Stimulated activated naive B cell treated with anti-CD40 and anti-IgM and Interleukin-4, amounts not matched to agents 10 μg/mL and 1 μg/mL and 100 μg/mL, for 72 hours (primary cell): ENCODE measurements at places on chromosomes 11 and 22.

- DNase-seq, result no peak
Measured at GRCh38 chr11:2136209-2136951, 2.8 kb downstream of the IGF2 start.

DNA sequence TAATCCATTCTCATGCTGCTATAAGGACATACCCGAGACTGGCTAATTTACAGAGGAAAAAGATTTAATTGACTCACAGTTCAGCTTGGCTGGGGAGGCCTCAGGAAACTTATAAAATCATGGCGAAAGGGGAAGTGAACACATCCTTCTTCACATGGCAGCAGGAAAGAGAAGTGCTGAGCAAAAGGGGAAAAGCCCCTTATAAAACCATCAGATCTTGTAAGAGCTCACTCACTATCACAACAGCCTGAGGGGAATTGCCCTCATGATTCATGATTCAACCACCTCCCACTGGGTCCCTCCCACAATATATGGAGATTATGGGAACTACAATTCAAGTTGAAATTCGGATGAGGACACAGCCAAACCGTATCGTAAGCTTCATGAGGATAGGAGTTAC is 3.8 kb upstream of the CYB5R2 start:
- DNase-seq, result no peak

DNA sequence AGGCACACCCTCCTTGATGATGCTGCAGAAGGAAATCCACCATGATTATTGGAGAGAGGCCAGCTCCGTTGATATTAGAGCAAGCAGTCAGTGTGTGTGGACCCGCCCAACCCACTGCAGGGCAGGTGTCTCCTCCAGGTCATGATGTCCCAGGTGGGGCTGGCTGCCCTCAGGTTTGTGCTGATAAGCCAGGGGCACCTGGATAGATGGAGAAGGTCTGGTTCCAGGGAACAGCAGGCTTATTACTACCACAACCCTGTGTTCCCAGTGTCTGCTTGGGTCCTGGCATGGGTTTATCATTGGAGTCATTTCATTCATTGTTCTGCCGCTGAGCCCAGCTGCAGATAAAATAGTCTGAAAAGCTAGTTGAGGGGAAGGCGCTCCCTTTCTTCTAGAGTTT is 181.1 kb upstream of the NECTIN1 start:
- DNase-seq, result no peak

- DNase-seq, result no peak
Measured at GRCh38 chr22:45631841-45632238, 39.8 kb upstream of the ATXN10 start.

DNA sequence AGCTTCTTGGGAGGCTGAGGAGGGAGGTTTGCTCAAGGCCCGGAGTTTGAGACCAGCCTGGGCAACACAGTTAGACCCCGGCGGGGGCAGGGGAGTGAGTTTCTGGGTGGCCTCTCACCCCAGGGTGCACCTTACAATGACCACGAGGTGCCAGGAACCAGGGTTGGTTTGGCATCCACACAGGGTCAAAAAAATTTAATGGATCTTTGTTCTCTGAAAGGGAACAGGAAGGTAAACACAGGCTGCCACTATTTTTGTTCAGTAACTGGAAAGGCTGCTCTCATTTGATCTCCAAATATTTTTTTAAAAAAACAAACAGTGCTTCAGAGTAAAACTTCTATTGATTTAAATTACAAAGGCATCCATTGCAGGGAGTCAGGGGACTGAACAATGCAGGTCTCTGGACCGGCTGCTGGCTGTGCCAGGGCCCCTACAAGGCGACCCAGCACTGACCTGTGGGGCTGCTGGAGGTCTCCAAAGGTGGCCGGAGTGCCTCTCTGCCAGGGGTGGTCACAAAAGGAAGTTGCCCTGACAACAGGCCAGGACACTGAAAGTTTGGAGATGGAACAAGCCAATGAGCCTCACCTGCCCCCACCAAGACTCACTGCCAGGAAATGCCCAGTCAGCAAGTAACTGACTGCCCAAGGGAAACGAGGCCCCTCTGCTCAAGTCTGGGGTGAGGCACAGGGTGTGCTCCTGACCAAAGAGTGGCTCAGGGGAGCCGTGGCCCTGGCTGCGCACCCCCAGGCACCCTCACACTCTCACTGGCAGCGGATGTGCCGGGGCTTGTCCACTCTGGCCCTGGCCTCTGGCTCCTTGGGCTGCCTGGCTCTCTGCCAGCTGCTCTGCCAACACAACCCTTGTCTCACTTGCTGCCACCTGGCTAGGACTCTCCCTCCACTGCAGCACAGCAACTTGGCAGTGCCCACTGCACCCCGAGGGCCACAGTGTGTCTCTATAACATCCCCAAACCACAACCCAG is 51.8 kb downstream of the ARFGAP3 start:
- no peak for DNase-seq

DNA sequence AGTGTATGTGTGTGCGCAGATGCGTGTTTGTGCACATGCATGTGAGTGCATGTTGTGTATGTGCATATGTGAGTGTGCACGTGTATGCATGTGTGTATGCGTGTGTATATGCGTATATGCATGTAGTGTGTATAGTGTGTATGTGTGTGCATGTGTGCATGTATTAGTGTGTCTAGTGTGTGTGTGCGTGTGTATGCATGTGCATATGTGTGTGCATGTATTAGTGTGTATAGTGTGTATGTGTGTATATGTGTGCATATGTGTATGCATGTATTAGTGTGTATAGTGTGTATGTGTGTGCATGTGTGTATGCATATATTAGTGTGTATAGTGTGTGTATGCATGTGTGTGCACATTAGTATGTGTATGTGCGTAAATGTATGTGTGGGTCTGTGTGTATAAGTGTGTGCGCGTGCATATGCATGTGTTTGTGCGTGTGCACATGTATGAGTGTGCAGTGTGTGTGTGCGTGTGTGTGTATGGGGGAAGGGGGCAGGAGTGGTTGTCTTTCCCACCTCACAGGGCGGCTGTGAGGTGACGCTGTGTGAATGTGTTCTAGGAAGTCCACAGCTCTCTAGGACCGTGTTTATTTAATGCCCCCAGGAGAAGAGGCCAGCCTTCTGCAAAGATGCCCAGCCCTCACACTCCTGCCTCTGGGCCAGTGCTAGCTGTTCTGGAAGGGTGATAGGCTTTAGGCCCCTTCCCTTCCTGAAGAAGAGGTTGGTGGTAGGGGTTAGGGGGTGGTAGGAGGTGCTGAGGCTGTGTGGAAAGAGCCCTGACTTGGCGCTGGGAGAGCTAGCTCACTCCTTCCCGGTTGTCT is 114.6 kb downstream of the CEP164 start:
- DNase-seq, result no peak

DNA sequence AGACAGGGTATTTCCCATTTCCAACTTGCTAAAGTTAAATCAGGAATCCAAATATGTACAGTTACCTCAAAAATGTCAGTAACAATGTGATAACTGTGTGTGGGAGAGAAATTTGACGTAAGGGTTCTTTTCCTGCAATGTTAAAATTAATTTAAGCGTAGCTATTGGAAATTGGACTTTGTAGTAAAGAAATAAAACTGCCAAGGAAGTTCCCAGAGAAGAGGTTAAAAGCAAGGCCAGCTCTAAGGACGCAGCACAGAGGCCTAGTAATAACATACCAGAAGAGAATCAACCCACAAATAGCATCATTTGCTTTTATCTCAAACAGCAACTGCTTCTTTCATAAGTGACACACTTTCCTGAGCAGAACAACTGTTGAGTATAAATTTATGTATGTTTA is 36.8 kb upstream of the GRIA4 start:
- DNase-seq, result no peak

DNA sequence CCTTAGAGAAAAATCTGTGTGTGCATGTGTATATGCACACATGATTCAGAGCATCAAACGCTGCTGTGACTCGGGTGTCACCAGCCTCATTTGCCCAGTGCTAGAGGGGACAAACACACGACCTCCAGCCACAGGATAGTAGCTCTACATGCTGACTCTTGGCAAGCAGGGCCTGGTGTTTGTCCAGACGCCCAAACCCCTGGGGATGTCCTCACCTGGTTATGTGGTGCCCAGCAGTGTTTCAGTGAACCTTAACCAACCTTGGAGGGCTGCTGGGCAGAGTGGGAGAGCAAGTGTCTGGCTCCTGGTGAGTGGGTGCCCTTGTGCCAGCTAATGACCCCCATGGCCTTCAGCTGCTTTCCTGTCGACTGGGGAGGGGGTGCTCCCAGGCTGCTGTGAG is 26.7 kb downstream of the IGLL1 start:
- no peak for DNase-seq

- DNase-seq, result no peak
Measured at GRCh38 chr11:102320679-102321078, 3.4 kb downstream of the BIRC3 start.

GRCh38 chr11:19332476-19332875 is 91.7 kb upstream of the E2F8 start:
- no peak for DNase-seq

GRCh38 chr11:17978553-17979287 is 34.1 kb downstream of the SERGEF start:
- peak; percentile 2 for DNase-seq

DNA sequence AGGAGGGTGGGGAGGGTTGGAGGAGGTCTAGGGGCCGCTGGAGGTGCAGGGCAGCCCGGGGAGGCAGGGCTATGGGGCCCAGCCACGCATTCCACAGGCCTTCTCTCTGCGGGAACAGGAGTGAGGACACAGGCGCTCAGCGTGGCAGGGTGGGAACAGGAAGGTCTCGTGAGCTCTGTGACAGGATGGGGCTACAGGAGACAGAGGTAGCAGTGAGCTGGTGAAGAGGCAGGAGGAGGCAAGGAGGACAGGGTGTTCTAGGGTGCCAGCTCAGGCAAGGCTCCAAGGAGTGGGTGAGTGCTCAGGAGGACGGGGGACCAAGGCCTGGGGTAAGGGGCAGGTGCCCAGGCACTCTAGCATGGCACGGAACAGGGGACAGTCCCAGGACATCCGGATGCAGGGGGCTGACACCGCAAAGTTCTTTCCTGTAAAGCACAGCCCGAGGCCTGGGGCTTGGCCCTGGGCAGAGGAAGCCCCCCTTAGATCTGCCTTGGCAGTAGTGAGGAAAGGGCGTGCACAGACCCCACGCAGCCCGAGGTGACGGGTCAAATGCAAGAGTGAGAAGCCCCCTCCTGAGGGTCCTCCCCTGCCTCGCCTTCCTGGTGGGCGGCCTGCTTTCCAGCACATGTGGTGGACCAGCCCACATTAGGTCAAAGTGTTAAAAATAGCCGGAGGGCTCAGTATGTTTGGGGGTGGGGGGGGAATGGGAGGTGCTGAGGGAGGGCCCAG is 4.7 kb upstream of the NEAT1 start:
- peak; percentile 66 for DNase-seq

DNA sequence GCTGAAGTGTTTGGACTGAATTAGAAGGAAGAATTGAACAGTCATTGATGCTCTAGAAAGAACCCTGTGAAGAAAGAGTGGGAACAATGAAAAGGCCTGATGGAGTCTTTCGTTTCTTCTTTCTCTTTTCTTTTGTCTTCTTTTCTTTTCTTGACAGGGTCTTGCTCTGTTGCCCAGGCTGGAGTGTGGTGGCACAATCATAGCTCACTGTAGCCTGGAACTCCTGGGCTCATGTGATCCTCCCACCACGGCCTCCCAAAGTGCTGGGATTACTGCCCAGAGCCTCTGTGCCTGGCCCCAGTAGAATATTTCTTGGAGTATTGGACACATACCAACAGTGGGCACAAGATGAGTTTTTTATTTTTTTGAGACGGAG is 1.1 kb downstream of the FEN1 start:
- DNase-seq, result no peak

- DNase-seq, result no peak
Measured at GRCh38 chr11:84234462-84235202, 948.5 kb upstream of the CCDC90B start.

DNA sequence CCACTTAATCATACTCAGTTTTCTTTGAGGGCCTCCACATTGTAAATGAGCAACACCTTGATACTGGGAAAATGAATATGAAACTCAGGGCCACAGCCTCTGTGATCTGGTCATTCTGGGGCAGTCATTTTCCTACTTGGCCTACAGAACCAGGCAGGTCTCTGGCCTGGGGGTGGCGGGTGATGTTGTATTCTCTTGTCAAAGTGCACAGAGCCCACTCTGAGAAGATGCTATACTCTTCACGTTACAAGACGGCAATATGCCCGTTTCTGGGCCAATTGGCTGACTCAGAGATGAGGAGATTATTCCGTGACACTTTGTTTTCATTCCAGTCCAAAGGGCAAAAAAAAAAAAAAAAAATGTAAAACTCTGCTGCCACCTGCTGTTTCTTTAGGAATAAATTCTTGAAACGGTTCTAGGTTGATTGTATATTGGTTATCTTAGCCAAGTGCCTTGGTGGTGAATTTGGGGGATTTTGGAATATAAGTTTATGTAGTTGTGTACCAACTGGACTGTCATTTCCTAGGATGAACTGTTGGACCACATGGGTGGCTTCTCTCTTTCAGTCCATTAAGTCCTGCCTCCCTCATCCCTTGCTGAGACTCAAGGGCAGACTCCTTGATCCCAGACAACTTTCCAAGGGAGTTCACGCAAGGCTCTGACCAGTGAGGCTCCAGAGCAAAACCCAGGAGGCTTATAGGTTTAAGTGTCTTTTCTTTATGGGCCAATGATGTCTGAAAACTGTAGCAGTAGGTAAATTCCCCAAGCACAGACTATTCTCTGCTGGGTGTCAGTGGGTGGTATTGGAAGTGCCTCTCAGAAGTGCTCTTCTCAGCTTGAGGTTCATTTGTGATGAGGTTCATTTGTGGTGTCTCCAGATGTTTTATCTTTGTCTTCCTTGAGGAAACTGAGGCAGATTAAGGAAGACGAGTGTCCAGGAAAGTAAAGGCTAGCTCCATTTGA is 18.2 kb downstream of the ADM start:
- DNase-seq, result peak; percentile 45

GRCh38 chr11:28702450-28702790 is 594.2 kb downstream of the METTL15 start:
- DNase-seq, result no peak

- no peak for DNase-seq
Measured at GRCh38 chr11:1237851-1238250, 15.0 kb downstream of the MUC5B start.

DNA sequence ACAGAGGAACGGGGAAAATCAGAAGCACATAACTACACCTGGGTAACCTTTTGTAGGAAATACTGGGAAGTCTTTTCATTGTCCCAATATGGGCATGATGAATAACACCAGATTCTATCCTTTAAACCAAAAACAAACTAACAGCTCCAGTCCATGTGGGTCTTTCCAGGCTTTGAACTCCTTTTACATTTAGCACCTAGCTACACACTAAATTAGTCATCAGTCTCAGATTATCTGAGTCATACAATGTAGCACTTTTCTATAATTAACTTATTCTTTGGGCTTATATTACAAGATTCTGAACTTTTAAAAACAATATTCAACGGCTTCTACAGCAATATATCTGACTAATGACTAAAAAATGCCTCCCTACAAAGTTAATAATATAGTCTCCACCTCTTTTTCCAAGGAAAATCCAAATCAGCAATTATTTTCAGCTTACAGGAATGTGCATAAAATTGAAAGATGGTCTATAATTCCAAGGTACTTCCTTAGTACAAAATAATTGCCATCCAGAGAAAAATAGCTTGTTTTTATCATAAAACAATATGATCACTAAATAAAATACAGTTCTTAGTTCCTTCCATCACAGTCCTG is 26.3 kb downstream of the STK33 start:
- no peak for DNase-seq

GRCh38 chr11:57571606-57572005 is 4.1 kb upstream of the UBE2L6 start:
- DNase-seq, result no peak
